Bronchial epithelial cell (primary cell): ENCODE measurements at places on chromosomes 5 and 9. TPM values are rescaled to one million over a fixed set of nuclear protein-coding genes. Genes with fewer than 3 reads are reported as not detected.

IL4 gene
- total RNA-seq: not detected in 2 replicates

LMAN2 gene
- 362 and 444 TPM in 2 replicates for total RNA-seq

FGF18 gene
- under 0.01 TPM in 1 of 2 replicates, not detected in the other for total RNA-seq

TNFAIP8 gene
- 51.9 and 57.1 TPM in 2 replicates for total RNA-seq

ARID3C gene
- total RNA-seq: 0.26 TPM in 1 of 2 replicates, not detected in the other

RARS1 gene
- 105 and 122 TPM in 2 replicates for total RNA-seq

AKNA gene
- 2.6 and 3.7 TPM in 2 replicates for total RNA-seq

ZNF883 gene
- total RNA-seq: 0.53 and 1.2 TPM in 2 replicates

LMX1B gene
- under 0.01 TPM in 1 of 2 replicates, not detected in the other for total RNA-seq

DMXL1 gene
- 27.5 and 32.1 TPM in 2 replicates for total RNA-seq

C1QTNF3 gene
- 0.26 TPM in 2 replicates for total RNA-seq

TNFSF15 gene
- under 0.01 TPM in 1 of 2 replicates, not detected in the other for total RNA-seq

GLDC gene
- total RNA-seq: not detected in 2 replicates

AJM1 gene
- total RNA-seq: 1.1 and 1.8 TPM in 2 replicates

IL13 gene
- total RNA-seq: not detected in 2 replicates

PITX1 gene
- total RNA-seq: 87.7 and 145 TPM in 2 replicates

OSMR gene
- total RNA-seq: 36.9 and 40.7 TPM in 2 replicates

CD72 gene
- 0.79 and 0.90 TPM in 2 replicates for total RNA-seq

RPL37 gene
- total RNA-seq: 264 and 2,479 TPM in 2 replicates

INSYN2B gene
- 0.53 TPM in 1 of 2 replicates, not detected in the other for total RNA-seq

FSTL4 gene
- total RNA-seq: 0.26 TPM in 1 of 2 replicates, not detected in the other

AQP7 gene
- not detected in 2 replicates for total RNA-seq

SH3TC2 gene
- 4.0 and 4.7 TPM in 2 replicates for total RNA-seq

C9orf50 gene
- not detected in 2 replicates for total RNA-seq

SLC6A19 gene
- total RNA-seq: not detected in 2 replicates

STK10 gene
- 5.9 and 12.6 TPM in 2 replicates for total RNA-seq

PCDHAC2 gene
- 14.1 and 16.8 TPM in 2 replicates for total RNA-seq

OR1J2 gene
- not detected in 2 replicates for total RNA-seq

DPYSL3 gene
- total RNA-seq: 1.6 and 3.7 TPM in 2 replicates

GAS1 gene
- total RNA-seq: 1.7 and 2.6 TPM in 2 replicates

KCNN2 gene
- total RNA-seq: not detected in 2 replicates

QRFP gene
- total RNA-seq: not detected in 2 replicates

ZFP2 gene
- total RNA-seq: 0.53 and 0.90 TPM in 2 replicates

AFAP1L1 gene
- total RNA-seq: 17.4 and 21.9 TPM in 2 replicates

DMGDH gene
- total RNA-seq: 11.6 and 15.1 TPM in 2 replicates

SLC1A1 gene
- 1.1 and 1.4 TPM in 2 replicates for total RNA-seq

MEGF10 gene
- 0.26 TPM in 1 of 2 replicates, not detected in the other for total RNA-seq

NAIP gene
- 0.26 and 0.64 TPM in 2 replicates for total RNA-seq

PNPLA7 gene
- total RNA-seq: 0.26 TPM in 2 replicates

PCDHGA9 gene
- 0.53 and 1.5 TPM in 2 replicates for total RNA-seq

NUTM2F gene
- total RNA-seq: not detected in 2 replicates

CDH9 gene
- not detected in 2 replicates for total RNA-seq

SARDH gene
- total RNA-seq: under 0.01 and 0.26 TPM in 2 replicates

PCDHA12 gene
- total RNA-seq: under 0.01 and 0.13 TPM in 2 replicates

WDR38 gene
- total RNA-seq: not detected in 2 replicates

SLIT3 gene
- 0.79 and 1.7 TPM in 2 replicates for total RNA-seq
